SW 1271 (cell line): ENCODE measurements at places on chromosomes 7 and 10.

DNA sequence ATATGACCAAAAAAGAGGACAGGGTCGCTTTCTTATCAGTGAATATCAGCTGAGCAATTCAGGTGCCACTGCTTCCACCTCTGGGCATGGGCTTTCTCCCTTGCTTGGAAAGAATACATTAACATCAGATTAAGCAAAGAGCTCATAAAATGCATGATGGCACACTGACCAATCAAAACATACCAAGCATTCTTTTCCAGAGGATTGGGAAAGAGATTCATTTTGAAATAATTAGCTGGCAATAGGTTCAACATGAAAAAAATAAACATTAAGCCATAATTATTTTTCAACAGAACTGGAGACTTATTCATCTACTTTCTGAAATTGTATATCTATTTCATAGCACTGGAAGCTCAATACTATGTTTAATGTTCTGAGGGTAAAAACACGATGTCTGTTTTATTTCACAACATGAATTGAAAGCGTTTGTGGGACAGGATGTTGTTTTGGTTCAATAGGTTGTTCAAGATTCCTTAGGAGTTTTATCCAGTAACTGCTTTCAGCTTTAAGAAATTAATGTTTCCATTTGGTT is 53.2 kb downstream of the TFAM start:
- DNase-seq, result no peak

DNA sequence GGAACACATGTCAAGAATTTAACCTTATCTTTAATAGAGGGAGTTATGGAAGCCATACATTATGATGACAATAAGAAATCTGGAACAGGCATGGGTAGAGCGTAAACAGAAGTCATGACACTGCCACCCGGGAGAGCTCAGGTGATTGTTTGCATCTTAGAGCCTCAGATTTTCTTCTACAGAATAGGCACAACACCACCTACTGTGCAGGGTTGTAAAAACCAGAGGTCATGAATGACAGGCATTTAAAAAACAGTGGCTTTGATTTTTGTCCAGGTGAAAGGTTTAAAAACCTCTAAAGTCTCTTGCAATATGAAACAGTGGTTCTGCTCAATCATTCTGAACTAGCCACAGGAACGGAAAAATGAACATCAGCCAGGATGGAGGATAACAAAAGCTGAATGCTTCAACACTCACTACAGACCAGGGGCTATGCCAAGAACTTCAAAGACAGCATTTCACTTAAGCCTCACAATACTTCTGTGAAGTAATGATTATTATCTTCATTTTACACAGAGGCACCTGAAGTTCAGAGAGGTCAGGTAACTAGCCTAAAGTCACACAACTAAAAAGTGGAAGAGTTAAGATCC is 123.8 kb downstream of the SLC25A13 start:
- DNase-seq, result no peak

- no peak for DNase-seq
Observed at GRCh38 chr10:65945061-65945460, 980.8 kb upstream of the LRRTM3 start.

- no peak for DNase-seq
Observed at GRCh38 chr10:115974351-115974750, 298.7 kb downstream of the GFRA1 start.

- DNase-seq, result no peak
Observed at GRCh38 chr10:94225589-94225988, 137.2 kb downstream of the NOC3L start.
